Amniotic stem cell (primary cell): ENCODE measurements at places on chromosomes 2 and 18.

DNA sequence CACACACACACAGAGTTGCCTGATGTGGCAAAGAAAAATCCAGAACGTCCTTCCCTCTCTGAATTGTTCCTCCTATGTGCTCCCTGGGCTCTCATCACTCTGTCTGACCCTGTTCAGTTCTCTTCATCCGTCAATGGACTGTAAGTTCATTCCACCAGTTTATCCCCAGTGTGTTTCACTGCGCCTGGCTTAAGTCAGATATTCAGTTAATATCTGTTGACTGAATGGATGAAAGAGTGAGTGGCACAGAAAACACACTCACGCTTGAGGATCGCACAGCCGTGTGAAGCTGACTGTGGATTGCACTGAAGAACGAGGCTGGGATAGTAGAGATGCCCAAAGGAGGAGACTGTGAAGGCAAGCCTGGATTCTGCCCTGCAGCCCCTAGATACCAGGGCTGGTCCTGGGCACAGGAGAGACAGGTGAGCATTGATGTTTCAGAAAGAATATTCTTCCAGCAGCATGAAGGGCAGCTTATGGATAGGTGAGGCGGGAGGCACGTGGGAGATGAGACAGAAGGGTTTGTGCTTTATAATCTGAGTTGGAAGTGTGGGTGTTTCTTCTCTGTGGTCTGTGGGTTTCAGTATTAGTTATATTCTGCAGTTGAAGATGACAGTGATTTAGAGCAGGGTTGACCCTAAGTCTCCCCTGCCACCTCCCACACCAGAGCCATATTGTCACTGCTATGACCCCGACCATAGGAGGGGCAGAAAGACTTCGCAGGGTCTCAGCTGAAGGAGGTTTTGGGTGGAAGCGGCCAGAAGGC lies 129.9 kb downstream of the SOCS6 start:
- no peak for DNase-seq

DNA sequence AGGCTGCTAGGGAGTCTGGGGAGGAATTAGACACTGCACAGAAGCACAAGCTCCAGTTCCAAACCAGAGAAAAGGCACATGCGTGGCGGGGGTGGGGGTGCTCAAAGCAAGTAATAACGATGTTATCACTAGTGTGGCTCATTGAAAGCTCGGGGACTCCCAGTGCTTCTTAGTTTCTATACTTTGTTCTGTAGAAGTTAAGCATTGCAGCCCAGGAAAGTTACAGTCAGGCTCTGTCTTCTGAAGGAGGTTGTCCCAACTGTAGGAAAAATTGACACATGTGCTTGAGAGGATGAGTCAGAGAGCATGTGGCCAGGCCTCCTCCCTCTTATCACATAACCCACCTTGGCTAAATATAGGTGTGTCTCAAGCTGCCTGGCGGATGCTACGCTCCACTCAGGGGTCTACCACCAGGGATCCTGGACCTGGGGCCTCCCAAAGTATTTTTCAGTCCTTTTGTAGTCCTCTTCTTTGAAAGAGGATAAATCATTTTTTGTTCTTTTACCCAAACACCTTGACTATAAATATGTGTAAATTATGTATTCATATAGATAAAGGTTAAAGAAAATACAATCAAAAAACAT lies 3.8 kb downstream of the GALNT5 start:
- DNase-seq, result peak; percentile 46

DNA sequence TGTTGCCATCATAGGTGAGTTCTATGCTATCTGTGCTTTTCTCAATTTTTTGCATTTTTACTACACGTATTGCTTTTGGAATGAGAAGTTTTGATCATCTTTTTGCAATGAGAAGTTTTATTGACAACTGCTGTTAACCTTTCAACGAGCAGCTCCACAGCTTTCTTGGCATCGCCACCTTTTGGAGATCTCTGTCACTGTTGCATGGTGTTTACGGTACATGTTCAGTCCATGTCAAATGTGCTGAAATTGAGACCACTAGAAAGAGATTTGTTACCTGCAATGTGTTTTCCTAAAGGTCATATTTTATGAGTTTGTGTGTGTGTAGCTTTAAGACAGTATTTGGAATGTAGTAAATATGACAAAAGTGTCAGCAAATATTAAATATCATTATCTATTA lies 120.8 kb downstream of the OSBPL6 start:
- no peak for DNase-seq

DNA sequence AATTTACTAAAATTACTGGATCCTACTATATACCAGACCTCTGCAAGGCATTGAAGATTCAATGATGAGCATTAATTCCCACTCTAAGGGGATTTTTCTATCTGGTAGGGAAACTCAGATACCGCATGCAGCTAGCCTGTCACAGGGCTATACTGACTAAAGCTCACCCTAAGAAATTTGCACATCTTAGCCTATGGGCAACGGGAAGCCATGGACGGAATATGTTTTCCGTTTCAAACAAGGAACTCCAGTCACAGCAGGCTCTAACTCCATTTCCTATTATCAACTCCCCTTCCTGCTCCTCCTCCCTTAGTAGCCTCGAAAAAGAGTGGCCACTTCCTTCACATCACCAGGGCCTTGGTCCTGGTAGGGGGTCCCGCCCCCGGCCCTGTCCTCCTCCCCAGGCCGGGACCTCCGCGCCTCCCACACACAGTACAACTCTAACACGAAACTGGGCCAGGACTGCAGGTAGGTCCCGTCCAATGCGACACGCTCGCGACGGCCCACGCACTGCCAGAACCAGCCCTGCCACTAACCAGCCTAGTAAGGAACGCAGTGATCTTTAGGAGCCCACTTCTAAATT lies 659 bp upstream of the COX5B start:
- DNase-seq, result no peak

GRCh38 chr2:179893616-179894015 lies 32.2 kb upstream of the ZNF385B start:
- DNase-seq, result no peak
